ENCODE measurements at places on chromosomes 1 and 21.

DNA sequence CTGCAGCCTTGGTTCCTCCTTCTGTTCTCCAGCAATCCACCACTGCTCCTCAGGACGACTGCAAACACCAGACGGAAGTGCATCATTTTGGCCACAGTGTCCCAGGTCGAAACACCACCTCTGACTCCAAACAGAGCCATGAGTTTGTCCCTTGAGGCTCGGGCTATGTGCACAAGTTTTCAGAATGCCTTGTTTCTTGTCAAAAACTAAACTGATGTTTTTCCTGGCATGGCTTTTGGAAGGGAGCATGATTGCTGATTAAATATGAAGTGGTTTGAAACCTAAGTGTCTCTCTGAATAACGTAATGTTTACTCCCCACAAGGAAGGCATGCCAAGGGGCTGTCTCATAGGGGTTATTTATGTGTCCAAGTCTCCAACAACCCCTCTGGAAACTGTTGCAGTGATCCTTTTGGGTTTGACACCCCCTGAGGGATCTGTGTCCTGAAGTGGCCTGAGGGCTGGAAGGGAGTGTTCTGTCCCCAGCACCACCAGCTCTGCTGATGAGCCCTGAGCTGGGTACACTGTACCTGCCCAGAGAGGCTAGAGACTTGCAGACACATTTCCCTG, 132.7 kb downstream of the PLPP3 start:
- no peak for DNase-seq

DNA sequence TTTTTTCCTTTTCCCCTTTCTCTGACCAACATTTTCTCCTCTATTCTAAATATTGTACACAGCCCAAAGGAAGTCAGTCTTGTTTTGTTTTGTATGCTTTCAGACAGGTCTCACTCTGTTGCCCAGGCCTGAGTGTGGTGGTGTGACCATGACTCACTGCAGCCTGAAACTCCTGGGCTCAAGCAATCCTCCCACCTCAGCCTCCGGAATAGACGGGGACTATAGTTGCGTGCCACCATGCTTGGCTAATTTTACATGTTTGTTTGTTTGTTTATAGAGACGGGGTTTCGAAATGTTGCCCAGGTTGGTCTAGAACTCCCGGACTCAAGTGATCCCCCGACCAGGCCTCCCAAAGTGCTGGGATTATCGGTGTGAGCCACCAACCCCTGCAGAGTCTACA, 72.8 kb downstream of the NRIP1 start:
- DNase-seq, result no peak

DNA sequence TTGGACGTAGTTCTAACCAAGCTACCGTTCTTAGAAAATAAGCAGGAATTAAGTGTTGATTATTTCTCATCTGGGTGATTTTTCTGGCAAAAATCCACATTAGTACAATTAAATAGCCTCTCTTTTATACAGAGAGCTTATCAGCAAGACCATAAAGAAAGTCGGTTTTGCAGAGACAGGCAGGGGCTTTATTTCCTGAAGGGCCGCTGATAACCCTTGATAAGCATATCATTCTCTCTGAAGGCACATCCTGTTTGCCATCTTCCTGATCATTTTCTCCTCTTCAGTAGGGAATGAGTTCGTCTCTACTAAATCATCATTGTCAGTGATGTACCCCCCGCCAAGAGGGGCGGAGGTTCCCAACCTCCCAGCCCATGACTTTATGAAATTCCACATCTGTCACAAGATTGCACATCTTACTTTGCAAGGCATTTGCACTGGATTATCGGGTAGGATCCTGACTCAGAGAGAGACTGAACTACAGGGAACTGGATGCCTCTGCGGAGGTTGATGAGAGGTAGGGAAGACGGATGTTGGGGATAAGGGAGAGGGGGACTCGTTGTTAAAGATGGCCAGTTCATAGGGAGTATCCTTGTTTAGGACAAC, 115.7 kb downstream of the KCNJ6 start:
- DNase-seq, result peak; percentile 27

DNA sequence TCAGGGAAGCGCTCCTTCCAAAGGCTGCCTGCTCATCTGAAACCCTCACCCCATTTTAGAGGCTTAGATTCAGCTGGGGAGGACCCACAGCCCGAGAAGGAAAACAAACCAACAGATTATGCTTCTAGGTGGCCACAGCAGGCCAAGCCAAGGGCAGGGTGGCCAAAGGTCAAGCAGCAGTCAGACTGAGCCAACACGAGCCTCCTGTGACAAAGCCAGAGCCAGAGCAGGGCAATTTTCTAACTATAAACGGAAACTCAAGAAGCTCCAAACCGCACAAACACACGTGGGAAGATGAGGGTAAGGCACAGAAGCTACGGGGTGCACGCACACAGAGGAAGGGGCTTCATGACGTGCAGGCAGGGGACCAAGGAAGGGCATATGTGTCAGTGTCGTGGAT, 64.1 kb downstream of the PLEKHA6 start:
- DNase-seq, result no peak

GRCh38 chr1:28208818-28209441, 23.9 kb downstream of the DNAJC8 start:
- DNase-seq, result peak; percentile 67

DNA sequence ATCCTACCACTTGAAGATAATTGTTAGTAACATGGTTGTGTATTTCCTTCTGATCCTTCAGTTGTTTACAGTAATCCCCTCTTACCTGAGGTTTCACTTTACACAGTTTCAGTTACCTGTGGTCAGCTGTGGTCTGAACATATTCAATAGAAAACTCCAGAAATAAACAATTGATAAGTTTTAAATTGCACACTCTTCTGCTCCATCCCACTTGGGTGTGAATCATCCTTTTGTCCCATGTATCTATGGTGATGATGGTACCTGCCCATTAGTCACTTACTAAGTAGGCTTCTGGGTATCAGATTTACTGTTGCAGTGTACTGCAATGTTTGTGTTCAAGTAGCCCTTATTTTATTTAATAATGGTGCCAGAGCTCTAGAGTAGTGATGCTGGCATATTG, 62.5 kb downstream of the OSBPL9 start:
- DNase-seq, result no peak

- no peak for DNase-seq
Measured at GRCh38 chr1:45863218-45863617, 59.8 kb downstream of the MAST2 start.

- no peak for DNase-seq
Measured at GRCh38 chr1:79549201-79549600, 542.7 kb upstream of the ADGRL4 start.

GRCh38 chr1:202890392-202890791, 1.4 kb upstream of the RABIF start:
- DNase-seq, result no peak

- no peak for DNase-seq
Measured at GRCh38 chr1:165876121-165876520, 48.7 kb downstream of the UCK2 start.

DNA sequence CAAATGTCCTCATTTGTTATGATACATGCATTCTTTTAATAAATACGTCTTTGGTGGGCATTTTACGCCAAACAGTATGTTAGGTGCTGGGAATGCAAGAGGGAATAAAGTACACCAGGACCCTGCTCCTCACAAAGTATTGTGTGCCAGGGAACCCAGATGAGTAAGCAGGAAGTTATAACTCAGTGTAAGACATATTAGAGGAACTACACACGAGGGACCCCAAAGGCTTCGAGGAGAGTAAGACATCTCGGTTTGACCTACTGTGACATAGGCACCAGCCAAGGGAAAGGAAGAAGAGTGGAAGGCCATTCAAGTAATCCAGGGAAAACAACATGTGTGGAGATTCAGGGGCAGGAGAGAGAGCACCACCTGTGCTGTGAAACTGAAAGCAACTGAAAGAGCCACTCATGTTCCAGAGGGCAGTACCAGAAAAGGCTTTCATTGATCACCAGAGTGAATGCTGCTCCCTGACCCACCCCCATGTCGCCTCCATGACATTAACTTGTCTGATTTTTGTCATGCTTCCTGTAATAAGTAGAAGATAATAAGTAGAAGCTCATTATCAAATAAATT, 542.5 kb upstream of the PKN2 start:
- peak; percentile 7 for DNase-seq

Measured in hematopoietic multipotent progenitor cell (in vitro differentiated cells).